ENCODE measurements at places on chromosomes 12 and 14.

DNA sequence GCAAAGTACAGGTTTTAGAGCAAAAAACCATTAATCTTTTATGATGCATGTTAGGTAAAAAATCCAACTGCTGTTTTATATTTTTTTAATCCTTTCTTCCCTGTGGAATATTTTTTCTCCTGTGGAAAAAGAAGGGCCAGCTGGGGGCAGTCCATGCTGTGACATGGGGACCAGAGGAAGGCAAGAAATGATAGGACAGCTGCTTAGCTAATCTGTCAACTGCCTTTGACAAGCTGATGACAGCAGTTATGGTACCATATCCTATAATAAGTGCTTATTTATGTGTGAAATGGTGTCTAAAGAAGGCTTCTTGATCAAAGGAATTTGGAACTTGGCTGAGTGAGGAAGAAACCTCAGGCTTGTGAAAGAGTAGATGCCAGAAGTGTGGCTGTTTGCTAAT lies 452.4 kb upstream of the NOVA1 start:
- DNase-seq, result no peak

GRCh38 chr12:132658149-132658894 lies 28.8 kb downstream of the POLE start:
- no peak for DNase-seq

DNA sequence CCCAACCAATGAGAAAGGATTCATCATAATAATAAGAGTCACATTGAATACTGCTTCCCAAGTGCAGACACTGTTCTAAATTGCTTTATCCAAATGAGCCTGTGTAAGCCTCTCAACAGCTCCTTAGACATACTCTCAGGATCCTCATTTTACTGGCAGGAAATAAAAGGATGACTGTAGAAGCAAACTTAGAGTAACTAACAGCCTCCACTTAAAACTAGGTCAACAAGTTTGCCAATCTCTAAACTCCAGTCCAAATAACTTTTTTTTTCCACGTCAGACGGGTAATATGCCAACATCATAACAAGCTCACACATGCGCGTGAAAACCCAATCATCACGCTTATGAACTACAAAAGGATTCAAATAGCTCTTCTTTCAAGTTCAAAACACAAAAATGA lies 15.3 kb upstream of the DPF3 start:
- DNase-seq, result no peak

DNA sequence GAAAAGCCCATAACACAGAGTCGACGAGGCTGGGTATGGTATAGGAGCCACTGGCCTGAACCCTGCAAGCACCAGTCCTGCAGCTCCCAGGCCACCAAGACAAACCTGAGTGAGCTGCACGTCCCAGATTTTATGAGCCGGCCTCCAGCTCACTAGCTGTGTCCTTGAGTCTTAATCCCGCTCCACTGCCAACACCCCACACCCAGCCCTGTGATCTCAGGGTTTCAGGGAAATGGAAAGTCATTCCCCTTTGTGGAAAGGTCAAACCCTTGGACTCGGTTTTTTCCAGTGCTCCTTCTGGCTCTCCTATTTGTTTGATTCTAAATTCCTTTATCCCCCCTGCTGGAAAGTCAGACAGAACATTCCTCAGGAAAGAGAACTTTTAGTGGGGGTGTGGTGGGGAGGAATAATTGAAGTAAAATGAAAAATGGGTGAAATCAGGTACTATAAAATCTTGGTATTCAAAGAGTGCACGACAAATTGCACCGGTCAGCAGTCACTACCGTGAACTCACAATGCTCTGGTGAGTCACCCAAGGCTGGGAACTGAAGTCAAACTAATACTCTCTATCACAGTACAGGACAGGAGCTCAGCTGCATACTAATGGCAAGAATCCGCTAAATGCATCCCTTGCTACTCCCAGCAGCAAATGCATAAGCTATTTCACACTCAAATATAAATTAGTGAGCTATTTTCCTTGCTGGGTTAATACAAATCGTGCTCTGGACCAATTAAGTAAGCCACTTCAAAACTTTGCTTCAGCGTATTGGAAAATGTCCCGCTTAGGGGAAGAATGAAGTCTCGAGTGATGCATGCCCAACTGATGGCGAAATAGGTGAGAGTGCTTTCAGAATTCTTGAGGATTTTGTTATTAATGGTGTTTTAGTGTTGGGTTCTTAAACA lies 9.0 kb downstream of the PITPNM2 start:
- no peak for DNase-seq

- no peak for DNase-seq
These were observed 28.2 kb downstream of the KIAA0586 start for GRCh38 chr14:58455593-58456265.

- no peak for DNase-seq
These were observed 71.2 kb downstream of the SLC2A13 start for GRCh38 chr12:40034712-40035111.

DNA sequence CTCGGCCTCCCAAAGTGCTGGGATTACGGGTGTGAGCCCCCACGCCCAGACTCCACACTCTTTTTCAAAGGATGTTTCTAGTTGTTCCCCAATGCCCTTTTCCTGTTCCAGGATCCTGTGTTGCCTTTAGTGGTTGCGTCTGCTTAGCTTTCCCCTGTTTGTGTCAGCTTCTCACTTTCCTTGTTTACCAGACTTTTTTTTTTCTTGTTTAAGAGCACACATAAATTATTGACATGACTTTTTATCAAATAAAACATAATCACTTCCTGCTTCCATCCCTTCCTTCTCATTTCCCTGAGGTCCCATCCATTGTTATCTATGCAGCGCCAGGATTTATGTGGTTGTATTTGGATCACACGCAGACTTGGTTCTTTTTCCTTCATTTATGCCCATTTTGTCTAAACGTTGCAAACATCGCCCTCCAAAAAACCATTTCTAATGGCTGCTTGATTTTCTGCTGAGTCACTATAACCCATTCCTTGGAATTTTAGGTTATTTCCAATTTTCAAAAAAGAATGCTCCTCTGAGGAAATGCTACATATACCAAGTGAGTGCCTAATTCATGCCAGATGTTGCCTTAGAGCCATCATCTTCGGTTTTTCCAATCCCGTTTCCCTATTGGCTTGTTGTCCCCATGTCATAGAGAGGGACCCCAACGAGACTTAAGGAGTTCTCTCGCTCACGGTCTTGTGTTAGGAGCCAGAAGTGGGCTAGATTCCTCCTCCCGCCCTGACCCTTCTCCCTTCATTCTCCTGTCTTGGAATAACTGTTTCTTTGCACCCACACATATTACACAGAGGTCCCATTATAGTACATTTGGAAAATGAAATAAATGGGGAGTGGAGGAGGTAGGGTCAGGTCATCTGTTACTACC lies 13.5 kb upstream of the CYP46A1 start:
- no peak for DNase-seq

DNA sequence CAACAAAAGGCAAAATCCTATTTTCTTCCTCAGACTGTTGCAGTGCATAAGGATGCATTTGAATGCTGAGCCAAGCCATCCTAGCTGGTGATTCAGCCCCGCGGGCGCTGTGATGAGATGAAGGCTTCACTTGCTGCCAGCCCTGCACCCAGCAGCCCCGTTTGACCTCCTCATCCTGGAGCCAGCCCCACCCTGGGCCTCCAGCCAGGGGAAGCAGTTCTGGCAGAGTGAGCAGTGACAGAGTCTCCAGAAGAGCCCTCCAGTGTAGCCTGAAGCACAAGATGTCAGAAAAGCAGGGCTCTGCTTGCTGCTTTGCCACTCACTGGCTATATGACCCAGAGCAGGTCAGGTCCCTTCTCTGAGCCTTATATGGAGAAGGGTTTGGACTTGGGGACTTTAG lies 96.2 kb upstream of the HSPB8 start:
- peak; percentile 47 for DNase-seq

- DNase-seq, result no peak
These were observed 11.1 kb downstream of the OLR1 start for GRCh38 chr12:10160617-10161385.

GRCh38 chr12:9109213-9109522 lies 6.6 kb downstream of the A2M start:
- no peak for DNase-seq

DNA sequence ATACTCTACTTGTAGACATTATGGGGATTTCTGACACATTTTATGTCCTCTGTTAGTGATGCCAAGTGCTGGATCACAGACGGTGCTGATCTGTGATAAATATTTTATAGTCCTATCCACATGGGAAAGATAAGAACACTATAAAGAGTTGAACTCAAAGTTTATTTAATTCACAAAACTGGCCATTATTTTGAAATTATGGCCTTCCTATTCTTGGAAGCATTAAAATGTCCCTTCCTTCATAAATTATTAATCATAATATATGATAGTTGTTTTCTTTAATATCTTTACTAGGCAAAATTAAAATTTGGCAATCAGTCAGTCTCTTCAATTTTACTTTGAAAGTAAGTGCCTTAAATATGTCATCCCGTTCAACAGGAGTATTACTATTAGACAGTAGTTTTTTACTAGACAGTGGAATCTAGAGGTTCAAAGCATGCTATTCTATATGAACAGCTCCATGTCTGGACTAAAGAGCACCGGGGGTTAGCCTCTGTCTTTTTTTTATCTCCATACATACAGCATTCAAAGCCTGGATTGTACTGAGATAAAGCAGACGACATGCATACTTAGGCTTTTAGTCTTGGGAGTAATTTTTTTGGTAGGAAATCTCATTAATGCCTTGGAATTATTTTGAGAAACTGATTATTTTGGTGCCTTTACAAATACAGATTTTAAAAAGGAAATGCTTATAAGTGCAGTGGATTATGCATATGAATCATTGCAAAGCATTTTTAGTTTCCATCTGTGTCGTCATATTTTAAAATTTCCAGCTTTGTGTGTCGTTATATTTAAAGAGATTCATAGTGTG lies 306.1 kb upstream of the RGS6 start:
- DNase-seq, result no peak

DNA sequence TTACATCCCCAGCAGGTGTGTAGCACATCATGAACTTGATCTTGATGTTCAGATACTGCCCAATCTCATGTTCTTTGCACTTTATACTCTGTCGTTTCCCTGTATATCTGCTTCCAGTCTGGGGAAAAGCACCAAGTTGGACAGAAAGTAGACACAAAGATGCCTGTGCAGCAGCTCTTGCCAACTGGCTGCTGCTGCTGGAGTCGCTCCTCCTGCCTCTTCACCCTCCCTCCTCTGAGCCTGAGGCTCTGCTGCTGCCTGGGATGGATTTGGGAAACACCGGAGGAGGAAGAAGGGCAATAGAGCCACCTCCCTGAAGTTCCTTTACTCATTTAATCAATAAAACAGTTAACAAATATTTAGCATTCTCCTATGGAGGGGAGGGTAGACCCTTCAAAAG lies 32.4 kb downstream of the ADCK1 start:
- no peak for DNase-seq

DNA sequence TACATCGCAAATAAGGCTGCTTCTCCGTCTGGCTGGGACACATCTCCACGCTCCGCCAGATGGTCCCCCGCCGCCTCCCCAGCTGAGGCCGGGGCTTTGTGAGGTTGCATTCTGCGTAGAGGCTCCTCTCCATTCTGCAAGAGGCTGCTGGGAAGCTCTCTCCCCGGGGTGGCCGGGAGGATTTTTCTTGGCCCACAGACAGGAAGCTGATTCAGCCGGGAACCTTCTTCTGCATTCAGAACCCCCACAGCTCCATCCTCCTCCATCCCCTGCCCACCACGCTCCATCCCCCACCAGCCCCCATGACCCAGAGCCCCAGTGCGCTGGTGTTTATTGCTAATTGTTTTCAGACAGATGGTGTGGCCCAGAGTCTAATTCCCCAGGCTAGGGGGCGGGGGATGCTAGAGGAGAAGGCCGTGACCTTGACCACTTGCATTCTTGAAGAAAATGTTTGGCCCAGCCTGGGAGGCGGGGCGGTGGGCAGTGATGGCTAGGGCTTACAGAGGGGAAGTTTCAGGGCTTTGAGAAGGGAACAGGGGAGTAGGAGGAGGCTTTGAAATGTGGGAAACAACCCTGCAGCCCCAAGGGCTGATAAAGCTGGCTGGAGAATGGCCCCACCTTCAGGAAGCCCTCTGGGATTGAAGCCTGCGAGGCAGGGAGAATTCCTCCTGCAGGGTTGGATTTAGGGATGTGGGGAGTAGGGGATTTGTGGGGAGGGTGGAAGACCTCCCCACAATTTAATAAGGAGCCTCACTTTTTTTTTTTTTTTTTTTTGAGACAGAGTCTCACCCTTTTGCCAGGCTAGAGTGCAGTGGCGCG lies 88.5 kb upstream of the NCOR2 start:
- DNase-seq, result peak; percentile 63

- no peak for DNase-seq
These were observed 3.8 kb downstream of the EEF1AKMT3 start for GRCh38 chr12:57776247-57776587.

DNA sequence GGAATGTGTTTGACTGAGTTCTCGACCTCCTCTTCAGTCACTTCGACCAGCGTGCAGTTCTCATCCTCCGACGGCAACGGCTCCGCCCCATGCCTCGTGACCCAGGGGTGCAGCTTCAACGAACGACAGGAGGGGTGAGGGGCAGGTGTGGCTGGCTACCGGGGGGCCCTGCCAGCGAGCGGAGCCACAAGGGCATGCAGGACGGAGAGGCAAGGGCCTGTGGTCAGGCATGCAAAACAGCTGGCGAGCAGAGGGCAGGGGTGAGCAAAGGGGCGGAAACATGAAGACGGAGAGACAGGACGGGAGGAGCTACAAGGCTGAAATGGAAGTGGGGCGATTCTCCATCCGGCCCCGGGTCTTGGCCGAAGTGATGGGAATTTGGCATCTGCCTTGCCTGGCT lies 38.7 kb downstream of the P2RX4 start:
- DNase-seq, result no peak

DNA sequence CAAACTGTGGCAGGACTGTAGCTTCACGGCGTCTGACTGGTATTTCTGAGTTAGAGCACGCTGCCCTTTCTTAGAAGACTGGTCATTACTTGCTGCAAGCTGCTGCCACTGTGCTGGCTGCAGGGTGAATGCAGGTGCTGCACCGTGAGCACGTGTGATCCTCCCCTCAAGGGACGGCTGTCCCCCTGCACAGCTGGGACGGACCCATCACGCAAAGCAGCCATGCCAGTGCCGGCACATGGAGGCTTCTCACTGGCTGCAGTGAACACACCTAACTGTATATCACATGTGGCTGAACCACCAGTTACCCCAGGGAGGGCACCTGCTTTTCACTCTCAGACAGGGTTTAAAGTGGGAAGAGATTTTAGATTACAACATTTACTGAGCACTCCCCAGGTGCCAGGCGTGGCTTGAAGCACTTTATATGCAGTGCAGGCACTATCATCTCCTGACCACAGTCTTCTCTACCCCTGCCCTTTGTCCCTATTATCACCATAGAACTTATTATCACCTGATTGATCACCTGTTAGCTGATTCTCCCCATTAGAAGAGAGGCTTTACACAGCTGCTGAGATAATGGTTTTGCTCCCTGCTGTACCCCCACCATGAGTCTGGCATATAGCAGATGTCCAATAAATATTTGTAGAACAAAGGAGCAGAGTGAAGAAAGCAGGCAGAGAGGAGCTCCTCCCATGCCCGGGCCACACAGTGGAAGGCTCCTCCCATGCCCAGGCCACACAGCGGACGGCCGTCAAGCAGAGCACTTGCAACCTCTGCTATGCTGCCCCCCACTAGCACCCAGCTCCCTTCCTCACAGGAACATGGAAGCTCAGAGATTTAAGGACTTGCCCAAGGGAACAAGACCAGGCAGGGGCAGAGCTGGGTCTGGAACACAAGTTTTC lies 25.9 kb downstream of the SLC25A47 start:
- DNase-seq, result no peak

Data from dorsolateral prefrontal cortex (tissue), 122 donors.